NCI-H1105 (cell line): ENCODE measurements at places on chromosomes 13 and 19.

- no peak for DNase-seq
These were observed 471.8 kb downstream of the LIG4 start for GRCh38 chr13:107743526-107743925.

- no peak for DNase-seq
These were observed 123.7 kb downstream of the KL start for GRCh38 chr13:33139780-33140535.

- DNase-seq: no peak
These were observed 96.2 kb upstream of the RFC3 start for GRCh38 chr13:33721724-33722123.

DNA sequence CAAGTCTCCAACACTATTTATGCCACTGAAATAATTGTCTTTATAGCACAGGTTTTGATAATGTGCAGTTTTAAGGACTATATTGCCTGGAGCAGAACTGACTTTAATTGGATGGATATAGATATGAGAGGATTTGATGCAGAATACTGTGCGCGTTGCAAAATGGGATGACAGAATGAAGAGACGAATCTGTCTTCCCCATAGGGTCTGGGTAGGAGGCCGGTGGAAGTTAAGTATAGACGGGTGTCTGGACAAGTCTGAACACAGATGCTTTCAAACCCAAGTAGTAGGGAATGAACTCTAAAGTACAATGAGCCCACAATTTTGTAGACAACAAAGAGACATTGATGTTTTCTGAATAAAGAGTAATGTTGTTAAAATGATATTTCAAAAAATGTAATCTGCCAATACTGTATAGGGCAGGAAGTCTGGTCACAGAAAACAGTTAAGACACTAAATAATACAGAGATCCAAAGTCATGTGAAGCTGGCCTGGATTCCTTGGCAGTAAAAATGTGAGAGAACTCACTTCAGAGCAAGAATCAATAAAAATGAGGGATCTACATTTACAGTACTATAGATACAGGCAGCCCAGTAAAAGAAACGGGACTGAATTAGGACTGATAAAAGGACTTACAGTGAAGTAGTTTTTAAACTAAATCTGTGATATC, 125.5 kb downstream of the ENOX1 start:
- no peak for DNase-seq

DNA sequence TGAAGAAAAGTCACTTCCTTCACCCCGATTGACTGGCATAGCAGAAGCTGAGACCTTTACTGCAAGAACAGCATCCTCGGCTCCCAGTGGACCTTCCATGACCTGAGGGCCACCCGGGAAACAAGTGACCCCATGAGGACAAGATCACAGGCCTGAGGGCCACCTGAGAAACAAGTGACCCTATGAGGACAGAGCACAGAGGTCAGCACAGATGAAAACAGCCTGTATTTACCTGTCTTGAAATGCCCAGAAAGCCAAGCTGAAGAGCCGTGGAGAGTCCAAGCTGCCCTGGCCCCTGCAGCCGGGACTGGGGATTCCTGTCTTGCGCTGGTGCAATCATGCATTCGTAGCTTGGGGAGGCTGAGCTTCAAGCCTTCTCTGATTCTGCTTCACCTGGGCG, 114.2 kb upstream of the SPACA7 start:
- no peak for DNase-seq

DNA sequence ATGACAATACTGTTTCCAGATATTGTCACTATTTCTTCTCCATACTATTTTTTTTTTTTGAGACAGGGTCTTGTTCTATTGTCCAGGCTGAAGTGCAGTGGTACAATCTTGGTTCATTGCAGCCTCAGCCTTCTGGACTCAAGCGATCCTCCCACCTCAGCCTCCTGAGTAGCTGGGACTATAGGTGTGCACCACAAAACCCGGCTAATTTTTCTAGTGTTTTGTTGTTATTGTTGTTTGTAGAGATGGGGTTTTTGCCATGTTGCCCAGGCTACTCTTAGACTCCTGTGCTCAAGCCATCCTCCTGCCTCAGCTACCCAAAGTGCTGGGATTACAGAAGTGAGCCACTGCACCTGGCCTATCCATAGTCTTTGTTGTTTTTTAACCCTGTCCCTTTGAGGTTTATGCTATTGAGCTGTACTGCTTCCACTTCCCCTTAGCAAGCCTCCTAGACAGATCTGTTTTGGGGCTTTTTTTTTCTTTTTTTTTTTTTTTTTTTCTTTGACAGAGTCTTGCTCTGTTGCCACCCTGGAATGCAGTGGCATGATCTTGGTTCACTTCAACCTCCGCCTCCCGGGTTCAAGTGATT, 27.6 kb upstream of the MAP3K10 start:
- DNase-seq: no peak

DNA sequence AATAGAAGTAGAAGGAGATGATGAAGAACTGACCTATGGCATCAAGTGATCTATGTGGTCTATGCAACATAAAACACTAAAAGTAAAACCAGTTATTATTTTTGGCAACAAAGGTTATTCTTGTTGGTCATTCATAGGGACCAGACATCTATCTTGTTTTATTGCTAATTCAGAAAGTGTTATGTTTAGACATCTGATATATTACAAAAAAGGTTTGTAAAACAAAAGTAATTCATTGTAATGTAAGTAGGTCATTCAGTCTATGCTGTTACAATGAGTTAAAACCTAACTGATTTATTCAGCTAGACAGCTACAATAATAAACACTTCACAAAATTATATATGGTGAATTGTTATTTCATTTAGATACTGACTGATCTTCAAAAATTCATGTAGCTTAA, 461.9 kb downstream of the PCDH17 start:
- DNase-seq: no peak
